ENCODE measurements at places on chromosomes 3 and 15.

DNA sequence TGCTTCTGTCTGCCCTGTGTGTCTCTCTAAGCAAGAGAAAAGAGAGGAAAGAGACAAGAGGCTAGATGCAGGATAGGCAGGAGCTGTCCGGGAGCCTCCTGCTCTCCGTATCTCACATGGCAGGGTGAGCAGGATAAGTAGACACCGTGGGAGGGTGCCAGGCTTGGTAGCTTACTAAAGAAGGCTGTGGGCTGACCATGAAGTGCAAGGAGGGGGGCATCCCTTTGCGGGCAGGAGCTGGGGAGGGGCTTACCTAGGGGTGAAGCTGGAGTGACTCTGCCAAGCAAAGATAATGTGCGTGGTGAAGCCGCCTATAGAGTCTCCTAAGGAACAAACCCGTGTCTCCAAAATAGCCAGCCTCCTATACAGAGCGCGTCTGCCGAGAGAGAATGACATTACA is 33.7 kb upstream of the TMC3 start:
- no peak for DNase-seq

GRCh38 chr3:11269007-11269406 is 3.2 kb upstream of the ATG7 start:
- DNase-seq = no peak

DNA sequence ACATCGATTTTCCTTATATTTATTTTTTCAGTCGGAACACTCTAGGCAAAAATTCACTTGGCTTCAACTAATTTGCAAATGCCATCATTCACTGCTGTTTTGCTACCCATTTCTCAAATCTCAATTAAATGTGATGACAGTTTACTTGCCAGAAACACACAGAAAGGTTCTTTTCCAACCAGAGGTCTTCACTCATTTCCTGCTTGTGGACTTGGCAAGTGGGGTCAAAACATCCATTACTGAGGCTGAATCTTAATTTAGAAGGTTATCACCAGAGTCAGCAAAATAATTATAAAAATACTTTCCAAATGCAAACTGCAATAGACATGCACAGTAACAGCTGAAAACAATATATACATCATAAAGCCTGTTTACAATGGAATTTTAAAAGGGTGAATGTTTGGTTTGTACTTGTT is 625.4 kb upstream of the TBL1XR1 start:
- DNase-seq = no peak

DNA sequence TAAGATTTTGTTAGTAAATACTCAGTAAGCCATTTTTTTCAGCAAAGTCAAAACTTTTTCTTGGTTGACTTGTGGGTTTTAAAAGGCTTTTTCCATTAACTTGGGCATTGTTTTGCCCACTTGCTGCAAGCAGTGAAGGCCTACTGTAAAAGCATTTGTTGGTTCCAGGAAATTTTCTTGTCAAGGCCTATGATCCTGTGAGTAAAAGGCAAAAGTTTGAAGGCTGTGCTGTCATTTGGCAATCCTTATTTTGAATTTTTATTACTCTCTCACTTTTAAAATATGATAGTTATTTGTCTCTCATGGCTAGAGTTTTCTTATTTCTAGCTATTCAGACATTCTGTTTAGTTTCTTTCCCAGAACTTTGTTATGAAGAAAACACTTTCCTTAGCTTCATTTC is 13.0 kb downstream of the P2RY12 start:
- DNase-seq = no peak

DNA sequence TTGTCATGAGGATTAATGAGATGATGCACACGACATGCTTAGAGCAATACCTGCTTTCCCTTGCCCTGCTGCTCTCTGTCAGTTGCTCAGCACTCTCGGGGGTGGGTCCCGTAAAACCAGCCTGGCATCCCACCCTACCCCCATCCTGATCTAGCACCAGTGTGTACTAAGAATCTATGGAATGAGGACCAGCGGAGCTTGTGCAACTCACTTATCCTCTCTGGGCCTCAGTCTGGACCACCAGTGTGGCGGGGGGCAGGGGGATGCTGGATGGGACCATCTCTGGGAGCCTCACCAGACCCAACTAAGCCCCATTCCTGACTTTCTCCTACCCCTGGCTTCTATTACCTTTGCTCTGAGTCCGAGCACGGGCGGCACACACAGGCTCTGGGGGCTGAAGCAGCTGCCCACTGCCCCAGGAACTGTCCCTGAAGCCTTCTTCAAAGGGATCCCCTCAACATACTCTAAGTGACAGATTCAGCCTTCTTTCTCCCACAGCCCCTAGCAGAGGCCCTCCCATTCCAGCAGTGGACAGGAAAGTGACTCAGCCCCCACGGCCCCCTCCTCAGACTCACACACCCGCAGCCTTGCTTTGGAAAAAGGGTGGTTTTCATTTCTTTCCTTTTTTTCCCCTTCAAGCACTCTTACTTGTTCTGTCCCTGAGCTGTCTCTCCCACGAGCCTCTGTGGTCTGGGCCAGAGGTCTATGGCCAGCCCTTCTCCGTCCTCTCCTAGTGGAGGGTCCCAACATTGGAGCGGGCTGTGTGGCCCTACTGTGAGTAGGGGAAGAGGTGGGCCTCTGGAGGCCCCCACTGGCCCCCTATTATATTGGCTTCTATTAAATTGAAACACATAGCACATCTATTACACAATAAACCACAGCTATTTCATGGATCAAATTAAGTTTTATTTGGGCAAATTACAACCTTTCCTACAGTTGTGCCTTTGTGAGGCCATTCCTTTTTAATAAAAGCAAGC is 100.3 kb downstream of the SMAD6 start:
- DNase-seq = peak; percentile 31

GRCh38 chr3:34865346-34865745 is 774.0 kb upstream of the ARPP21 start:
- no peak for DNase-seq

- DNase-seq = peak; percentile 11
These were observed 28.8 kb downstream of the TMED3 start for GRCh38 chr15:79339588-79340314.

- peak; percentile 1 for DNase-seq
These were observed 353.5 kb downstream of the MCTP2 start for GRCh38 chr15:94584833-94585244.

DNA sequence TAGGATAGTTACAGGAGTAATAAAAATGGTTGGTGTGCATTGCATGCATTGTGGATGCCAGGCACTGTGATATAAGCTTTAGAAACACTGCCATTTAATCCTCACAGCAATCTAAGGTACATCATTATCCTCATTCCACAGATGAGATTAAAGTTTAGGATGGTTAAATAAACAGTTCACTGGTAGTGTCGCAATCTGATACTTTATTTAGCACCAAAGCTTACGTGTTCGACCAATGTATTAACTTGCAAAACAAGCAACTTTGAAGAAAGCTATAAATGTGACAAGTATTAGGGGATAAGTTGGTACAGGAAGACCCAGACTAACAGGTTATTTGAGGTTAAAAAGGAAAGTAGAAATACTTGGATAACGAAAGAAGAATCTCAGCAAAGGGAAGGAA is 150.5 kb upstream of the ZNF385D start:
- DNase-seq = no peak

DNA sequence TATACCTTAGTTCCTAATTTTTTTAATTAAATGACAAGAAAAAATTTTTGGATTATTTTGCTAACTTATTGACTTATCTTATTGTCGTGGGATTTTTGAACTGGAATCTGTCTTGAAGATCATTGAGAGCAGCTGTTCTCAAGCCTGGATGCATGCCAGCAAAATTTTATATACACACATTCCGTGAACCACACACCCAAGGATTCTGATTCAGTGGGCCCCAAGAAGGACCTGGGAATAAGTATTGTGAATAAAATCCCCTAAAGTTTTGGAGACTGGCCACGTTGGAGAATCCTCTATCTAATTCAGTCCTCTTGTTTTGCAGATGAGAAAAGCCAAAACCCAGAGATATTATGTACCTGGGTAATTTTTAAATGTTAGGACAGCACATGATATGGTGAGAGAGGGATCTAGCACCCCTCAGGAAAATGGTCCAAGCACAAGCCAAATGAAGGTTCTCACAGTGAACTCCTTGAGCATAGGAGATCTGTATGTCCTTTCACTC is 55.2 kb downstream of the UNC13C start:
- DNase-seq = no peak

- no peak for DNase-seq
These were observed 120.7 kb downstream of the EEFSEC start for GRCh38 chr3:128273841-128274573.

- no peak for DNase-seq
These were observed 181.8 kb downstream of the MCTP2 start for GRCh38 chr15:94412979-94413746.

- DNase-seq = no peak
These were observed 10.3 kb upstream of the RYK start for GRCh38 chr3:134260987-134261386.

- peak; percentile 4 for DNase-seq
These were observed 862.5 kb downstream of the CADM2 start for GRCh38 chr3:85821130-85821756.

DNA sequence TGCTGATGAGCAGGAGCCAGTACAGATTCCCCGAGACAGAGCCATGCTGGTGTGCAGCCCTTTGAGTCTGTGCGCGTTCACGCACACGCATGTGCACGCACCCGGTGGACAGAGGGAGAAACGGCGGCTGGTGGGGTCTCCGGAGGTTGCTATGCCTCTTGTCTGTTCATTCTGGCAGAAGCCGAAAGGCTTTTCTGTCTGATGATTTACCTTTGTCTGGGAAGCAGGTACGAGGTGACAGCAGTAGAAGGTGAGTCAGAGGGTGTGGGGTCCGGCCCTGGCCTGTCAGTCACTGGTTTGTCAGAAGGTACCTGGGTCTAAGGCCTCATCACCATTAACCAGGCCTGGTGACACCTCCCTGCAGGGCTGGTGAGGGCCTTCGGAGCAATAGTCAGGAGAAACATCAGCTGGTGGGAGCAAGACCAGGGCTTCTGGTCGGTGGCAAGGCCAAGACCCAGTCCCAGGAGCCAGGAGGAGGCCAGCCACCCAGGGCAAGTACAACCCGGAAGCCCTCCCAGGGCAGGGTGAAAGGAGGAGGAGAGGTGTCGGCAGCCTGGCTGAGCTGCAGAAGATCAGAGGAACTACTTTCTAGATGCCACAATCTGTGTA is 7.5 kb downstream of the PCSK6 start:
- no peak for DNase-seq

- no peak for DNase-seq
These were observed 174.5 kb upstream of the LYSMD4 start for GRCh38 chr15:99907698-99908097.

- no peak for DNase-seq
These were observed 608.4 kb downstream of the VGLL3 start for GRCh38 chr3:86382556-86382955.

DNA sequence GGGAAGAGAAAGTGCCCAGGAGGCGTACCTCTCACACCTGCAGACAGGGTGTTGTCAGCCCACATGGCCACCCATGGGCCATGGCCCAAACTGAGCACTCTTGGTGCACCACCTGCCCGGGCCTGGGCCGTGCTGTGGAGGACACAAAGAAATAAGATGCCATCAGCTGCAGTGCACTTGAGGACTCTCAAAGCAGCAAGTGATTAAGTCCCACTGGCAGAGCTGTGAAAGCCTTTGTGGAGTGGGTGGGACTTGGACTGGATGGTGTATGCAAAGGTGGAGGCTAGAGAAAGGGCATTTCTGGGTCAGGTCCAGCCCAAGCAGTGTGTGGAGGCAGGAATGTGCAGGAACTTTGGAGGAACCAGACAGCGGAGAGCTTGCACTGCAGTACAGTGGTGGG is 122.3 kb downstream of the MEGF11 start:
- no peak for DNase-seq

Measured in brain microvascular endothelial cell (primary cell).